ENCODE measurements at places on chromosomes 6 and 20. TPM values are rescaled to one million over a fixed set of nuclear protein-coding genes. Genes with fewer than 3 reads are reported as not detected.

The LY6G5C gene
- total RNA-seq = 2.2 TPM

The SLC52A3 gene
- total RNA-seq = not detected

- peak; percentile 98 for ATAC-seq
Measured at GRCh38 chr6:15588971-15589634, 73.7 kb downstream of the DTNBP1 start.

- ATAC-seq = no peak
Measured at GRCh38 chr20:54479138-54479906, 3.9 kb downstream of the DOK5 start.

DNA sequence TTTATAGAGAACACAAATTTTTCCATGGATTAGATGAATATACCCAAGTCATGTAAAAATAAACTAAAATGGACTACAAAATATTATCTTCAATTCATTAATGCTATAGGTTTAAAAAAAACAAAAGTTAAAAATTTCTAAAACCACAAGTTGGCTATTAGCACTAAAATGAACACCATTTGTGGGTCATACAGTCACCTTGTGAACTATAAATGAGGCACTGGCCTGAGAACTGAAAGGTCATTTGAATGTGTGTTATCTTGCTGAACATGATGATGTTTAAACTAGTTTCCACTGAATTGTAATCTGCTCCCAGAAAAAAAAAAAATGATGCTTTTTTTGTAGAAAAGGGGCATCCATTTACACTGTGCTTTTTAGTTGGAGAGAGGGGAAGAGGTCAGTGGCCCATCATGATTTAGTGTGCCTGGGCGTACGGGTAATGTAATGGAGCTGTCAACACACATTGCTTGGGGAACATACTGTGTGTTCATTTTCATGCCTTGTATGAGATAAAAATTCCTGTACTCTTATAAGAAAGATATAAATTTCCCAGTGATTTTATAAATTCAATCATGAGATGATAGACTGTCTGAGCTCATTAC, 96.6 kb upstream of the FKBP1C start:
- ATAC-seq = no peak

GRCh38 chr6:16343593-16343992, 105.2 kb downstream of the GMPR start:
- peak; percentile 64 for ATAC-seq
